ENCODE measurements at places on chromosomes 5 and 9.

GRCh38 chr5:107157809-107158208 is 512.9 kb downstream of the EFNA5 start:
- H3K36me3 ChIP-seq = no peaks in the 10 kb centered on the region
- H3K27me3 ChIP-seq = no peaks in the 10 kb centered on the region
- DNase-seq = no peak
- H3K4me3 ChIP-seq = no peak overlapping the region

DNA sequence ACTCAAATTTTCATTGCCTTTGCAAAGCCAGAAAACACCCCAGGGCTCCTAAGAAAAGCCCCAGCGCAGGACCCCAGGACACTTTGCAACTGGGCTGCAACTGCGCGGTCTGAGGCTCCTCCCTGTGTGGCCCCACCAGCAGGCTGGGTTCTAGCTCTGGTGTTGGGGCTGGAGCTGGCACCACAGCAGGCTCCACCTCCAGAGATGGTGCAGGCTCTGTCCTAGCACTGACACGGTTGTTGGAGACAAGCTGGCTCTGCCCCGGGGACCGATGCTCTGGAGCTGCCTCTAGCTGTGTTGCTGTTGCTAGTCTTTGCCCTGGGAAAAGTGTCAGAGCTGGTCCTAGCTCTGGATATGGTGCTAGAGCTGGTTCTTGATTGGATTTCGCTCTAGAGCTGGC is 13.6 kb downstream of the LCN10 start:
- H3K27me3 ChIP-seq = no peaks in the 10 kb centered on the region
- peaks cover 28% of the 10 kb centered on the region for H3K4me1 ChIP-seq
- H3K36me3 ChIP-seq = no peaks in the 10 kb centered on the region
- no peak overlapping the region for H3K4me3 ChIP-seq

DNA sequence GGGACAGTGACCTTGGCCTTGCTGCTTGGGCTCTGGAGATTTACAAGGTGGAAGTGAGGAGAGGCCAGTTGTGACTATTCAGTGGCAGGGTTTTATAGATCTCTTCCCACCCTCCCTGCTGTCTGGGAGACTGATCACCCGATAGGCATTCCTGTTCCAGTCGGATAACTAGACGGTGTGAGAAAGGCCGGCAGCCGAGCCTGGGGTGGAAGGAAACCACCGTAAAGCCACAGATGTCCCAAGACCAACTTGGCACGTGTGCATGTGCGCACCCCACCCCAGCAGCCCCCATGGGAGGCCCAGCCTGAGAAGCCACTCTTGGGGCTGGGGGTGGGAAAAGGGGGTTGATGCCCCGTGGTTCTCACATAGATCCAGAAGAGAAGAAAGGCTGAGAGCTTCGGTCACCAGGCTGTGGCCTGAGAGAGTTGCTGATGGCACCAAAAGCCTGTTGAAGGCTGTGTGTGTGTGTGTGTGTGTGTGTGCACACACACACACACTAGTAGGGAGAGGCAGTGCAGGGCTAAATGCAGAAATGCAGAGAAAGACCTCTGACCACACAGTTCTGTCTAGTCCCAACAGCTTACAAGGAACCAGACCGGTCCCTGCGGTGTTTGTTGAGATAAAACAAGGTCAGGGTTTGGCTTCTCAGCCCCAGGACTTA is 225.8 kb downstream of the FANCC start:
- H3K4me1 ChIP-seq = peaks cover 3% of the 10 kb centered on the region
- DNase-seq = peak; percentile 71
- H3K27me3 ChIP-seq = no peaks in the 10 kb centered on the region
- H3K27ac ChIP-seq = peak overlapping the region; percentile 75
- H3K4me3 ChIP-seq = no peak overlapping the region

- DNase-seq = peak; percentile 85
- H3K36me3 ChIP-seq = no peaks in the 10 kb centered on the region
- H3K4me1 ChIP-seq = peaks cover 3% of the 10 kb centered on the region
- no peaks in the 10 kb centered on the region for H3K27me3 ChIP-seq
- H3K27ac ChIP-seq = no peak overlapping the region
- no peak overlapping the region for H3K4me3 ChIP-seq
These were observed 671.4 kb downstream of the NR2F1-AS1 start for GRCh38 chr5:92909602-92909962.

DNA sequence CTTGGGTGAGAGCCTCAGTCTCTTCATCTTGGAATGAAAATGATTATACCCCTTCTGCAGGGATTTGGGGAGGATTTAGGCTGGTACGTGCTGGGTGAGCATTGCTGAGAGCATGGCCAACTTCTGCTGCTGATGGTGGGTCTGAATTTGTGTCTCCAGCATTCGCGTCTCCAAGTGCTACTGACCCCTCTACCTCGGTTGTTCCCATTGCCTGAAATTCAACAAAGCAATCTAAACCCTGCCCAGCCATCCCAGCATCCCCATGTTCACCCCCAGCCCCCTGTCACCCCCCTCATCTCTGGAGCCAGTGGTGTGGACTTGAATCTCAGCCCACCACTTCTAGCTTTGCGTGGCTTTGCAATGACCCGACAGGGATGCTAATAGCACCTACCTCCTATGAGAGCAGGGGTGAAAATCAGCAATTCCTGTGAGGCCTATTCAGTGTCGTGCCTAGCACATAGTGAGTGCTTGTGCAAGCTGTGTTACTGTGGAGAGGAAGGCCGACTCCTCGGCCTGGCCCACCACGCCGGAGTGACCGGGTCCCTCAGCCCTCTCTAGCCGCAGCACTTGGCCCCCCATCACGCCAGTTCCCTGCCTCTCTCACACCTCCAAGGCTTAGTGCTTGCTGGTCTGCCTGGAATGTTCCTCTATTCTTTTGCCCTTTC is 43.4 kb upstream of the SH3PXD2B start:
- no peak overlapping the region for H3K27ac ChIP-seq
- DNase-seq = no peak
- H3K4me3 ChIP-seq = no peak overlapping the region

- peaks cover 15% of the 10 kb centered on the region for H3K4me1 ChIP-seq
- H3K36me3 ChIP-seq = no peaks in the 10 kb centered on the region
- H3K27ac ChIP-seq = no peak overlapping the region
- DNase-seq = no peak
- no peak overlapping the region for H3K4me3 ChIP-seq
These were observed 66.6 kb downstream of the ANGPTL2 start for GRCh38 chr9:127055745-127056402.

DNA sequence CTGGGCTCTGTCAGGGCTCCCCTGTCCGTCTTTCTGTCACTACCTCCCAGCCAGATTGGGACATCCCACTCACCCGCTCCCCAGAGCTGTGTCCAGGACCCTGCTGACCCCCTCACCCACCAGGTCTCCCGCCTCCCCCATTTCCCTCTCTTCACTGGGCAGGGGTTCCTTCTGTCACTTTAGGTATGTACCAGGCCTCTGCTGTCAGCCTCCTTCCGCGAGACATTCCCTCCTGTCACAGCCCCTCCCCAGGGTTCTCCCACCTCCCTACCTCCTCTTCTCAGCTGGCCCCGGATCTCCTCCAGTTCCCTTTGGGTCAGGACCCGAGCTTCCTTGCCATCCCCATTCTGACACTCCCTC is 488 bp downstream of the POLR1E start:
- H3K36me3 ChIP-seq = peaks cover 13% of the 10 kb centered on the region
- H3K4me3 ChIP-seq = peak overlapping the region; percentile 68
- H3K27ac ChIP-seq = peak overlapping the region; percentile 37
- DNase-seq = no peak
- peaks cover 15% of the 10 kb centered on the region for H3K4me1 ChIP-seq

DNA sequence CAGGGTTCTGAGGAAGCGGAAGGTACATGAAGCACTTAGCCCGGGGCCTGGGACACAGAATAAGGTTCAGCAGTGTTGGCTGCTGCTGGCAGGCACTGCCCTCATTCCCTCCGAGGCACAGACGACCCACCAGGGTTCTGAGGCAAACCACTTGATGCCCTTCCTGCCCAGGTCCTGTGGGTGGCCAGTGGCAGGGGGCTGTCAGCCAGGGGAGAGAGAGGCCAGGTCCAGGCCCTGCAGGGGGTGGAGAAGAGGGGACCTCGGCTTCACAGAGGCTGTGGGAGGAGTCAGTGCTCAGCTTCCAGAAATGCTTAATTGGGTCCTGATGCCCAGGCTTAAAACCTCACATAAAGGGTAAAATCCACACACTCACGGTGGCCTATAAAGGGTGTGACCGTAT is 4.4 kb upstream of the ZDHHC12 start:
- no peaks in the 10 kb centered on the region for H3K27me3 ChIP-seq
- no peaks in the 10 kb centered on the region for H3K4me1 ChIP-seq
- no peak overlapping the region for H3K4me3 ChIP-seq
- DNase-seq = no peak
- H3K36me3 ChIP-seq = no peaks in the 10 kb centered on the region

DNA sequence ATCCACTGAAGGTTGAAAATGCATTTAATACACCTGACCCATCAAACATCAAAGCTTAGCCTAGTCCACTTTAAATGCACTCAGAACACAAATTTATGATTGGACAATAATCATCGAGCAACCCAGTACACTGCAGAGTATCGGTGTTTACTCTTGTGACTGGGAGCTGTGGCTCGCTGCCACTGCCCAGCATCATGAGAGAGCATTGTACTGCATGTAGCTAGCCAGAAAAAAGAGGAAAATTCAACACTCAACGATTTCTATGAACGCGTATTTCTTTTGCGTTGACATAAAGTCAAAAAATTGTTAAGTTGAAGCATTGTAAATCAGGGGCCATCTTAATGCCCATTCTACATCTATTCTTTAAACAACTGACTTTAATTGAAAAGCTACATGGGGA is 95.1 kb upstream of the CD180 start:
- no peak overlapping the region for H3K4me3 ChIP-seq
- H3K36me3 ChIP-seq = no peaks in the 10 kb centered on the region
- H3K4me1 ChIP-seq = peaks cover 3% of the 10 kb centered on the region
- DNase-seq = peak; percentile 57
- no peaks in the 10 kb centered on the region for H3K27me3 ChIP-seq

DNA sequence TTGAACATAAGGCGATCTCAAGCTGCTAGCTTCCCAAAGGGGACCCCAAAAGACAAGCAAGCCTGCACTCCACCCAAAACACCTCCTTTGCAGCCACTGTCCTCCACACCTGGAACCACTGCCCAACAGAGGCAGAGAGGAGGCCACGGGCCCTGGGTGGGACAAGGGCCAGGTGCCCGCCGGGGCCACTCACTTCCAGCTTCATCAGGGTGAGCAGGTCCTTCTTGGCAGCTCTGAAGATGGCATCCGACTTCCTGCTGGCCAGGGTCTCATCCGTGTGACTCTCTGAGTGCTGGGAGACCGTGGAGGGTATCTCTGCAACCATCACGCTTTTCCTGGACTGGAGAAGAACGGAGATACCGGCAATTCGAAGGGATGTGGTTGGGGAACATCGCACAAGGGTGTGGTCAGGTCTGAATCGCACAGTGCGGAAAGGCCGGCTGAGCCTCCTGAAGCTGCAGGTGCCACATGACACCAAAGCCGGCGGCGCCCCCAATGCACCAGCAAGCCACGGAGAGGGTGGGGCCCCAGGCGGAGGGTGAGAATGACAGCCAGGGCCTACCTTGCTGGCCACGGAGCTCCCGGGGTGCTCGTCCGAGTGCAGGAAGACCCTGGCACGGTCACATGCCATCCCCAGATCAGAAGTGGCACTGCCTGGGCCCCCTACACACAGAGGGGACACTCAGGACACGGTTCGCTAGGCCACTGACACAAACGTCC is 44.6 kb downstream of the PNPLA7 start:
- no peak overlapping the region for H3K27ac ChIP-seq
- peak; percentile 6 for DNase-seq
- H3K4me3 ChIP-seq = no peak overlapping the region
- no peaks in the 10 kb centered on the region for H3K4me1 ChIP-seq
- no peaks in the 10 kb centered on the region for H3K27me3 ChIP-seq

DNA sequence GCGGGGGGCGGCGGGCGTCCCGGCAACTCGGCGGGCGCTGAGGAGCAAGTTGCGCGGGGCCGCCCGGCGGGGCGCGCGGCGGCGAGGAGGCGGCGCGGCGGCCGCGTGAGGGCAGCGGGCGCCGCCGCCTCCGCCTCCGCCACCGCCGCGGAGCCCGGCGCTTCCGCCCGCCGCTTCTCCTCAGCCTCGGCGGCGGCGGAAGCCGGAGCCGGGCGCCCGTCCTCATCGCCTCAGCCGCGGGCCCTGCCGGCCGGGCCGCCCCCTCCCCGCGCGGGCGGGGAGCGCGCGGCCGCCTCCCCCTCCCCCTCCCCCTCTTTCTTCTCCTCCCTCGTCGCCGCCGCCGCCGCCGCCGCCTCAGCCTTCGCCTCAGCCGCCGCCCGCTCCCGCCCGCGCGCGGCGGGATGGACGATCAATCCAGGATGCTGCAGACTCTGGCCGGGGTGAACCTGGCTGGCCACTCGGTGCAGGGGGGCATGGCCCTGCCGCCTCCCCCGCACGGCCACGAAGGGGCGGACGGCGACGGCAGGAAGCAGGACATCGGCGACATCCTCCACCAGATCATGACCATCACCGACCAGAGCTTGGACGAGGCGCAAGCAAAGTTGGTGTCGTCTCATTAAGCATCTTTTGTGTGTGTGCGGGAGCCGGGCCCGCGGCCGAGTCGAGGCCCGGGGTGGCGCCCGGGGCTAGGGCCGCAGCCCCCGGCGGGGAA is at the start of gene PBX3:
Gene PBX3 (plus strand): TSS at position 321 of the 712 bp plus-strand sequence.
- H3K27ac ChIP-seq = peak within 1 kb of the TSS; percentile 96
- H3K36me3 ChIP-seq = no peaks in the 10 kb centered on the region

GRCh38 chr5:67195406-67196275 is 958 bp downstream of the CD180 start:
- no peak overlapping the region for H3K4me3 ChIP-seq
- no peaks in the 10 kb centered on the region for H3K27me3 ChIP-seq
- H3K4me1 ChIP-seq = no peaks in the 10 kb centered on the region
- no peak for DNase-seq

DNA sequence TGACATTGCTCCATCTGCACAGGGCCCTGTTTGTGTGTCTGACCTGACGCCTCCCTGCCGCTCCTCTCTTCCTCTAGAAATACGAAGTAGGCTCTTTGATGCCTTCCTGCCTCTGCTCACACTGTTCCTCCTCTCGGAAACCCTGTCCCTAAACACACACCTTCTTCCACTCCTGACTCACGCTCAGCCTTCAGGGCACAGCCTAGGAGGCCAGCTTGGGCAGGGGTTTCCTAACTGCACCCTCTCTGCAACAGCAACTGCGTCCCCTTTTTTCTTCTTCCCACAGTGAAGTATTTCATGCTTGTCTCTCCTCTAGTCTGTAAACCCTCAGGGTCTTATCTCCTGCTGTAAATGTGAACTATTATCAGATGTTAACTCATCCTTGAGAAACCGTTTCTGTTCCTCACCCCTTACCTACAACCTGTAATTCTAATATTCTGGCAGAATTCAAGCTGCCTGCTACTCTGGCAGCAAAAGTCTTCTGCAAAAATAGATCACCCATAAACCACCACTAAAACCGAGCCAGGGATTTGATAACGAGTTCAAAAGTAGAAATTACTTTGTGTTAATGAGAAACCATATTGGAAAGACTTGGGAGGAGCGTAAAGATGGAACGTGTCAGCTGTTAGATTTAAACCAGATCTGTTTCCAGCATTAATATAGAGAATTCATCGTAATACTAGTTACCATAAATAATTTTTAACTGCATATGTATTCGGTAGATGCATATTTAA is 100.2 kb downstream of the DAPK1 start:
- no peaks in the 10 kb centered on the region for H3K36me3 ChIP-seq
- no peaks in the 10 kb centered on the region for H3K27me3 ChIP-seq
- no peak for DNase-seq
- H3K27ac ChIP-seq = peak overlapping the region; percentile 7
- no peak overlapping the region for H3K4me3 ChIP-seq

- H3K36me3 ChIP-seq = no peaks in the 10 kb centered on the region
- H3K4me1 ChIP-seq = no peaks in the 10 kb centered on the region
- H3K27ac ChIP-seq = no peak overlapping the region
These were observed 199.3 kb downstream of the PAX5 start for GRCh38 chr9:36834736-36835135.

GRCh38 chr5:166369807-166370206 is 1921.6 kb upstream of the WWC1 start:
- no peaks in the 10 kb centered on the region for H3K36me3 ChIP-seq
- no peaks in the 10 kb centered on the region for H3K27me3 ChIP-seq
- no peak overlapping the region for H3K27ac ChIP-seq

All from lung (tissue), 17 donors.